ENCODE measurements at places on chromosomes 6 and 20. TPM values are rescaled to one million over a fixed set of nuclear protein-coding genes. Genes with fewer than 3 reads are reported as not detected.

Gene BMP5
- polyA plus RNA-seq = 6.6 TPM

DNA sequence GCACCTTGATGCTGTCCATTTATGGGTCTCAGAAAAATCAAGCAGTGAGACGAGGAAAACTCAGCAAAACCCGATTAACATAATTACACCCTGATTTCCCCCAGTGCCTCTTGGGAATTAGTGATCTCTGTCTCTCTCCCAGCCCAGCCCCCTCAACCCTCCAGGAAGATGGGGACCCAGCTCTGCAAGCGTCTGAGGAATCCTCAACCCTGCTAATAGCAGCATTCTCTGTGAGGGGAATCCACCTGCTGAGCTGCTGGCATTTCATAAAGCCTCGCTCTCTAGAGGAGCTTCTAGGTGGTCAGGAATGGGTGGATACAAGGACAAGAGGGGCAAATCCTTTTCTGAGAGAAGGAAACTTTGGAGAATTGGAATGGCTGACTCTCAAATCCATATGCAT lies 13.9 kb downstream of the NR2E1 start:
- DNase-seq = no peak

Gene ACTL10
- polyA plus RNA-seq = 0.60 TPM

Gene TBC1D32
- polyA plus RNA-seq = 17.2 TPM

Gene DLL1
- 10.7 TPM for polyA plus RNA-seq

GRCh38 chr20:36467076-36467999 lies 74.0 kb upstream of the MYL9 start:
- no peak for DNase-seq

DNA sequence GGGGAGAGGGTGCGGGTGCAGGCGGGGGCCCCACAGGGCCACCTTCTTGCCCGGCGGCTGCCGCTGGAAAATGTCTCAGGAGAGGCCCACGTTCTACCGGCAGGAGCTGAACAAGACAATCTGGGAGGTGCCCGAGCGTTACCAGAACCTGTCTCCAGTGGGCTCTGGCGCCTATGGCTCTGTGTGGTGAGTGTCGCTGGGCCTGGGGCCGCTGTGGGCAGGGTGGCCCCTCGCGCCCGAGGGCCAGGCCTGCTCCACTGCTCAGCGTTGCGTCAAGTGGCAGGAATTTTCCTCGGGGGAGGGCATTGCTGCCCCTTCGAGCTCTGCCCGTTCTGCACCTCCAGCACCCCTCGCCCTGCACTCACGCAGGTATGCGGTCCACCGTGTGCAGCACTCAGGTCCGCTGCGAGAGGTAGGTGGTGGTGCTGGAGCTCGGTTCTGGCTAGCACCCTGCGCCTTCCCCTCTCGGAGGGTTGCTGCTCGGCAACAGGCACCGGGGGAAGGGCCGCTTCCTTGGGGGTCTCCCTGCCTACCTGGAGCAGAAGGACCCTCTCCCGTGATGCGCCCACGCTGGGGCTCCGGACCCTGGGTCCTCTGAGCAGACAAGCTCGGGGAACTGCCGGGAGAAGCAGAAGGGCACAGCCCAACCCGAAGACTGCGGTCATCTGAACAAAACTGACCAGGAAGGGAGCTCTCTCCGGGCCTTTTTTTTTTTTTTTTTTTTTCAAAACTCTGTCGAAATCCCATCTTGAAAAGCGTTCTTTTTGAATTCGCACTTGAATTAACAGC lies 674 bp downstream of the MAPK14 start:
- DNase-seq = no peak

DNA sequence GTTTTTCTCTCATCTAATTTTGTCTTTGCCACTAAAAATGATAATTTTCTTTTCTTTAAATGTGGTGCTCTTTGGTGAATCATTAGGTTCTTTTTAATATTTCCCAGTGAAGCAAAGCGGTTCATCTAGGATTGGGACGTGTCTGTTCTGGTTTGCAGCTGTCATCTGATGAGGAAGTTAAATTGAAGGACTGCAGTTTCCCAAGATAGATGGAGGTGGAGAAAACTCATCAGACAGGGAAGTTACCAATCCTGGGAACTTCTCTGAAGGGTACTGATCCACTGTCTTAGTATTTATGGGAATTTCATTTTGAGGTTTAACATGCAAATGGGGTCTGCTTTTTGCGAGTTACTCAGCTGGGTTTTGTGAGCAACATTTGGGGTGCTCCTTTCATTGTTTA lies 2.4 kb upstream of the AARS2 start:
- DNase-seq = no peak

GRCh38 chr20:63979557-63980316 lies at the start of gene SAMD10:
Gene SAMD10, minus strand, starts transcription at chr20:63979642. Its CDS starts 175 bp downstream, at chr20:63979467.
- no peak for DNase-seq

Gene BTNL2
- polyA plus RNA-seq = 1.3 TPM

- no peak for DNase-seq
These were observed 57.7 kb downstream of the RNF217 start for GRCh38 chr6:125019918-125020317.

- no peak for DNase-seq
These were observed 50.3 kb downstream of the FRK start for GRCh38 chr6:116010386-116010785.

Gene ASIP
- 0.88 TPM for polyA plus RNA-seq

GRCh38 chr6:127277878-127278843 lies 11.5 kb downstream of the RNF146 start:
- no peak for DNase-seq

GRCh38 chr6:150118627-150119026 lies 24.2 kb upstream of the PPP1R14C start:
- no peak for DNase-seq

Gene PGC
- 0.07 TPM for polyA plus RNA-seq

- DNase-seq = no peak
These were observed 4.7 kb downstream of the CDKAL1 start for GRCh38 chr6:20538907-20539306.

Gene TFAP2A
- polyA plus RNA-seq = 31.7 TPM

Gene SIRPB1
- 1.1 TPM for polyA plus RNA-seq

Gene TTK
- 16.1 TPM for polyA plus RNA-seq

Gene C4A
- polyA plus RNA-seq = 15.7 TPM

Gene PM20D2
- polyA plus RNA-seq = 30.9 TPM

- DNase-seq = no peak
These were observed 8.6 kb upstream of the NKAIN4 start for GRCh38 chr20:63262836-63263235.

DNA sequence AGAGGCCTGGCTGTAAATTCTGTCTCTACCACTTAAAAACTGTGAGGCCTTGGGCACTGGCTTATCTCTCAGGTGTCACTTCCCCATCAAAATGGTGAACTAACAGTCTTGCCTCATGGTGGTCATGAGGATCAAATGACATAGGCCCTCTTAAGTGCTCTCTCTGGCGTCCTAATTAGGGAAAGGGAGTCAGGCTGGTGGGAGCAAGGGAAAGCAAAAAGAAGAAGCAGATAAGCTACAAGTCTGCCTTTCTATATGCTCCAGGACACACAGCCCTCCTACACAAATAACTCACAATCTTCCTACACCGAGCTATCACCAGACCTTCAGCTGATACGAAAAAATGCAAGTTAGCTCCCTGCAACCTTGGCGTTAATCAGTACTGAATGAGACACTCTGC lies 19.5 kb upstream of the SLC22A16 start:
- DNase-seq = no peak

DNA sequence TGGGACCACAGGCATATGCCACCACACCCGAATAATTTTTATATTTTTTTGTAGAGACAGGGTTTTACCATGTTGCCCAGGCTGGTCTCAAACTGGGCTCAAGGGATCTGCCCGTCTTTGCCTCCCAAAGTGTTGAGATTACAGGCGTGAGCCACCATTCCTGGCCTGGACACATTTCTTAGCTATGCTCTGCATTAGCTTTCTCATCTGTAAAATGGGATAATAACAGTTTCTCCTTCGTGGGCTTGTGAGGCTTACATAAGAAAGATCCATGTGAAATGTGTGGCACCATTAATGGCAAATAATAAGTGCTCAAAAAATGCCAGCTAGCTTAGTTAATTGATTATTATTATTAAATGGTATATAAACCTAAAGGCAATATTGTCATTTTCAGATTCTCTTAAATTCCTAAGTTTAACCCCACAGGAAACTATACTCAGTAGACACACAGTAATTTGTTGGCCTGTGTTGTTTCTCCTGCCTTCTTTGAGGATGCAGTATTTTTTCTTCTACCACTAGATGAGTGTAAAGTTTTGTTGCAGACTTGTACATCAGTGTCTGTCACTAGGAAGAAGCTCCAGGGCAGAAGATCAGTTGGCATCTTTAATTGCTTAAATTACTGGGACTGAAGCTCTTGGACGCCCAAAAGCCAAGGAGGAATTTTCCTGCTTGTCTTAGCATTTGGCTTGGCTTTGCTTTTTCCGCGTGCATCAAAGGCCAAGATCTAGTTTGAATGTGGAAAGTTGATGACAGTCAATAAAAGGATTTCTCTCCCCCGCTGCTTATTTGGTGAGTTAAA lies 162.3 kb upstream of the ZNF217 start:
- DNase-seq = no peak

DNA sequence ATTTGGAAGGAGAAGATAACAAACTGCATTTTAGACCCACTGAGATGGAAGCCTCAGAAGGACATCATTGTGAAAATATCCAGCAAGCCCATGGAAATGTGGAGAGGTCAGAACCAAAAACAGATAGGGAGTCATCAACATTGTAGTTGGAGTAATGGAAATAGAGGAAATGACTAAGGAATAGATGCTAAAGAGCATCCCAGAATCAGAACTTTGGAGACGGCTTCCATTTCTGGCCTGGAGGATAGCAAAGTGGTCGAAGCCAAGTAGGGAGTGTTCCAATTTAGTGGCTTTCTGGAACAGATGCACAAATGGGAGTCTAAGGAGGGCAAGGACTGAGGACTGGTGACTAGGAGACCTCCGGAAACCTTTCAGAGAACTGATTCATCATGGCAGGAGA lies 3.6 kb downstream of the BEND6 start:
- no peak for DNase-seq

Gene SLC22A3
- polyA plus RNA-seq = 4.6 TPM

Gene SLC22A2
- 15.0 TPM for polyA plus RNA-seq

- no peak for DNase-seq
These were observed 9.8 kb downstream of the SLC17A5 start for GRCh38 chr6:73644030-73644429.

- DNase-seq = no peak
These were observed 25.5 kb upstream of the L3MBTL3 start for GRCh38 chr6:129992881-129993280.

All from renal cortex interstitium (tissue), 15 donors.